Stimulated activated CD8-positive, alpha-beta memory T cell treated with anti-CD3 and anti-CD28 coated beads, Interleukin-7, amount 100 ng/mL, for 24 hours (primary cell): ENCODE measurements at places on chromosomes 11 and 22.
A peak's percentile ranks its signal among the peaks of the same experiment; 100 is the strongest.

DNA sequence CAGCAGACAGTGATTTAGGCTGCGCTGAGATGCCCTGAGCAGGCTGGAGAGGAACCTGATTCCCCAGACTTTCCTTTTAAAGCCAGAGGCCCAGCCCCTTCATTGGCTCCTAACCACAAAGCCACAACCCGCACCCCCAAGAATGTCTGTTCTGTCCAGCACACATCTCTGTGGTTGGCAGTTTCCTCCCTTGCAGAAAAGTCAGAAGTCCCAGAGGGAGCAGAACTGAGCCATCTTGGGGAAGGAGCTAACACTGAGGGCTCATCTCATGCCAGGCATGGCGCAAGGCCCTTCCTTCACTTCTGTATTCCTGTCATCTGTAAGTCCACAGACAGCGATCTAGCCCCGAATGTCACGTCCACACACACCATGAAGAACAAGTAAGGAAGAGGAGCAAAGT lies 97.1 kb upstream of the SYT13 start:
- no peak for DNase-seq

DNA sequence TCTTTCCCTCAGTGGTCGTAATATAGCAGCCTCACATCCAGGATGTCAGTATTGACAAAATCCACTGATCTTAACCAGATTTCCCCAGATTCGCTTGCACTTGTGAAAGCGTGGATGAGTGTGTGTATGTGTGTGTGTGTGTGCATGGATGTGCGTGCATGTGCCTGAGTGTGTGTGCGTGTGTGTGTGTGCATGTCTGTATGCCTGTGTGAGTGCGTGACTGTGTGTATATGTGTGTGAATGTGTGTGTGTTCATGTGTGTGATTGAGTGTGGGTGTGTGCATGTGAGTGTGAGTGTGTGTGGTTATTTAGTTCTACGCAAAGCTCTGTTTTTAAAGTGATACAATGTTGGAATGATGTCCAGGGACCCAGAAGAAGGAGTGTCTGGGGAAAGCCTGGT lies 723.2 kb downstream of the BRD1 start:
- no peak for DNase-seq

DNA sequence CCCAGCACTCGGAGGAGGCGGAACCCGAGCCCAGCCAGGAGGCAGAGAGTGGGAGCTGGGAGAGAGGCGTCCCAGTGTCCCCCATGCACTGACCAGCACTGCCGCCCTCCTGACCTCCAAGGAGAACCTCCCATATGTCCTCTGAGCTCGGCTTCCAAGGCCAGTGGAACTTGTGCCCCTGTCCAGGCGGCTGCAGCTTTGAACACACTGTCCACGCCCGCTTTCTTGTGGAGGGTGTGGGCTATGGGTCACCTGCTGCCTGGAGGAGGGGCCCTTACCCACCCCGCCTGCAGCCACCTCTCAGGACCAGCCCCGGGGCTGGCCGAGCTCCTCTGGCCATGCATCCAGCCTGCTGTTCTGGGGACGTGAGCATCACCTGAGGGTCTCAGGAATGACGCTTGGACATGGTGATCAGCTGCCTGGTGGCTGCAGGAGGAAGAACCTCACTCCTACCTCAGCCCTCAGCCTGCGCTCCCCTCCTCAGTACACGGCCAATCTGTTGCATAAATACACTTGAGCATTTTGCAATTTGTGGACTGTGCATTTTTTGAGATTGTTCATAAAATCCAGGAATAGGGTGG lies 22.2 kb upstream of the MUC5B start:
- DNase-seq = no peak

DNA sequence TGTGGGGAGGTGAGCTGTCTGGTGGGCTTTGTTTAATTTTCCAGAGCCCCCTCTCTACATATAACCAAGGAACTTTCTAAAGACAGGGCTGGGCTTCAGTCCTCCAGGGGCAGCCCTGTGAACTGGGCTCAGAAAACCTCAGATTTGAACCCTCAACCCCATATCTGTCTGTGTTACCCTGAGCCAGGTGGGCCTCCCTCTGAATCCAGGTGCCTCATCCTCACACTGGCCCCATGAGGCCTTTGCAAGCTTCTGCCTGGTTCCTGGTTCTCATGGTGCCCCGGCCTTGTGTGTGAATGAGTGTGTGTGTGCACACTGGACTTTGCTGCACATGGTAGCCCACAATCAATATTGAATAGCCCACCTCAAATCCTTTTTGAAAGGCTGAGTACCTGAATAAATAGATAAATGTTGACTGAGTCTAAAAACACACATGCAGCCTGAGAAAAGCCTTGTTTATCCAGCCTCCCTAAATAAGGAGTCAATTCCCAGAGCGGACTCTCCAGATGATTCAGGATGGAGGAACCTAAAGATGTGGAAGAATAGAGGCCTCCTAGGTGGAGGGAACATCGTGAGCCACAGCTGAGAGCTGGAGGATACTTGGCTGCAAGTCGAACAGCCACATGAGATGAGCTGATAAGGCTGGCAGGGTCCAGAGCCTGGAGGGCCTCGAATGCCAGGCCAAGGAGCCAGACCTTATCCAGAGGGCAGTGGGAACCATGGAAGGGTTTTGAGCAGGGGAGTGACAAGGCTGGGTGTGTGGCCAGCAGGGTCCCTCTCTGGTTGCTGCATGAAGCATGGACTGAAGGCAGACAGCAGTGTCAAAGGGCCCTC lies 28.1 kb upstream of the P2RY2 start:
- DNase-seq = no peak

GRCh38 chr22:19875061-19875530 lies 20.4 kb upstream of the GNB1L start:
- DNase-seq = no peak

- DNase-seq = peak; percentile 37
Observed at GRCh38 chr22:23178512-23179254, 1.6 kb upstream of the BCR start.

GRCh38 chr22:44783581-44783980 lies 31.2 kb downstream of the ARHGAP8 start:
- no peak for DNase-seq

GRCh38 chr11:134266841-134267251 lies 9.3 kb upstream of the GLB1L3 start:
- DNase-seq = no peak

- DNase-seq = no peak
Observed at GRCh38 chr11:63979426-63979825, 5.0 kb downstream of the COX8A start.

DNA sequence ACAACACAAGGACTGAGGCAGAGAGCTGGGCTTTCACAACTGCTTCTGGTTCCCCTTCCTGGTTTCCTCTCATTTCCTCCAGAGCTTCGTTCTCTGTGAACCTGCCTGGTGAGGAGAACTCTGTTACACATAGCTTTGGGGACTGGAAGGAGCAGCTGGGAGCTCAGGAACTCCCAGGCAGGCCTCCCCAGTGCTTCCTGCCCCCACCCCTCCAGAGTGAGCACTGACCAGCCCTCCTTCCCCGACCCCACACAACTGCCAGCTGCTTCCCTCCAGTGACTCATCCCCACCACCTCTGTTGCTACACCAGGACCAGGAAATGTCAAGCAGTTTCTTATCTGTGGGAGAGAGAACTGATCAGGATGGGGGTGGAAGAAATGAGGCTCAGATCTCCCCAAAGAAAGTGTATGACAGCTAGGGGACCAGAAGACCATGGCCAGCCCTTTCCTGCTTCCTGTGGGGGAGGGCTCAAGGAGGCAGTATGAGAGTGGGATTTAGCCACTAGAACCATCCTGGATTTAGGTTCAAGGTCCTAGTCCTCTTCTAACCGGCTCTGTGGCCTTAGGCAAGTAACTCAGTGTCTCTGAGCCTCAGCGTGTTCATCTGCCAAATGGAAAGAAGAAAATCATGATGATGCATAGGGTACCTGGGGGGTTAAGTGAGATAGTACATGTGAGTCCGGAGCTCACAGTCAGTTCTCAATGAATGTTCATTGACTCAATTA lies 4.5 kb upstream of the TP53I11 start:
- no peak for DNase-seq

DNA sequence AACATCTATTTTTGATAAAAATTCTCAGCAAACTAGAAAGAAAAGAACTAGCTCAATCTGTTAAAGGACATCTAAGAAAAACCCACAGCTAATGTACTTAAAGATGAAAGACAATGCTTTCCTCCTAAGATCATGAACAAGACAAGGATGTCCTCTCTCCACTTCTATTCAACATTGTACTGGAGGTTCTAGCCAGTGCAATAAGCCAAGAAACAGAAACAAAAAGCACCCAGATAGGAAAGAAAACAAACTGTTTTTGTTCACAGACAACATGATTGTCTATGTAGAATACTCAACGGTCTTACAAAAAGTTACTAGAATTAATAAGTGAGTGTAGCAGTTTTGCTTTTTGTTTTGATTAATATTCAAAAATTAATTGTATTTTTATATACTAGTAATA lies 7.8 kb downstream of the CD3D start:
- DNase-seq = no peak

GRCh38 chr11:36724742-36725385 lies 126.8 kb upstream of the RAG2 start:
- no peak for DNase-seq

DNA sequence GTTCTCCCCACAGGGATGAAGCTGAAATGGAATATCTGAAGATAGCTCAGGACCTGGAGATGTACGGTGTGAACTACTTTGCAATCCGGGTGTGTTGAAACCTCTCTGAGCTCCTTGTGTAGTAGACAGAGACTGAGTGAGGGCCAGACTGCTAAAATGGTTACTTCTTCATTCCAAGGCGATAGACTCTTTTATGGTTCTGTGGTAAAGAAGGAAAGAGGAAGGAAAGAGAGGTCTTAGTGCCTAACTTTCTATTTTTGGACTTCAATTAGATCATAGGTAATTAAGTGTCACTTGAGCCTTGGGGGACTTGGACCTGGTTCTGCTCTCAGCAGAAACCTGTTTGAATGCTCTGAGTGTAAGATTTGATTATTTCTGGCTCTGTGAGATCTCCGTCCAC lies 54.7 kb downstream of the NF2 start:
- DNase-seq = no peak

DNA sequence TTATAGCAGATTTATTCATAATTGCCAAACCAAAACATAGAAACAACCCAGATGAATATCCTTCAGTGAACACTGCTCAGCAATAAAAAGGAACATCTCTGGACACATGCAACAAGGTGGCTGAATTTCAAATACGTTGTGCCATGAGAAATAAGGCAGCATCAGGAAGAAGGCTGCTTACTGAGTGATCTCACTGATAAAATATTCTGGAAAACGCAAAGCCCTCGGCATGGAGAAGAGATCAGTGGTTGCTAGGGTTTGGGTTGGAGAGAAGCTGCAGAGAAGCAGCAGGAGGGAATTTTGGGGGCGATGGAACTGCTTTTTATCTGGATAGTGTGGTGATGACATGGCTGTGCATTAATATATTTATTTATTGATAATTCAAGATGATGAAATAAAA lies 11.0 kb upstream of the SHANK2 start:
- no peak for DNase-seq

- no peak for DNase-seq
Observed at GRCh38 chr22:45446216-45446615, 32.7 kb downstream of the RIBC2 start.

GRCh38 chr11:35617687-35618496 lies at the start of gene FJX1:
Gene FJX1 (plus strand): TSS chr11:35618460. CDS start chr11:35618637, 177 bp downstream.
- DNase-seq = no peak

GRCh38 chr22:40510631-40511364 lies 125.7 kb downstream of the MRTFA start:
- no peak for DNase-seq

- DNase-seq = no peak
Observed at GRCh38 chr22:43218786-43219185, 31.9 kb upstream of the TTLL12 start.

DNA sequence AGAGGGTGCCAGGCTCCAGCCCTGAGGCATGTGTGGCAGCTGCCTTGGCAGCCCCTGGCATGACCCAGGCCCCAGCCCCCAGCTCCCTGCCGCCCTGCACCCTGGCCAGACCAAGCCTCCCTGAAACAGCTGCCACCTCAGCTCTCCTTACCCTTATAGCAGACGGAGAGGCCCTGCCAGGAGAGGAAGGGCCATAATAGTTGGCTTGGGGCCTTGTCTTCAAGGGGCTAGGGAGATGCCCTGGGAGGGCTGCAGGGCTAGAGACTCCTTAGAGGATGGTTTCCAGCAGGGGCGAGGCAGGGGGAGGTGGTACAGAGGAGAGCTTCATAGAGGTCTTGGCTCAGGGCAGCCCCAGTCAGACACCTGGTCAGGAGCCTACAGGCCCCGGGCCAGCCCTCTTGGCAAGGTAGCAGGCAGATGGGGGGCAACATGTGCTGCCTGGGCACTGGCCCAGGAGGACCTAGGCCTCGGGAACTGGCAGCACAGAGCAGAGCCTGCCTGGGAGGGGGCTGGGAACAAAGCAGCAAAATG lies 13.0 kb downstream of the SMTN start:
- no peak for DNase-seq

DNA sequence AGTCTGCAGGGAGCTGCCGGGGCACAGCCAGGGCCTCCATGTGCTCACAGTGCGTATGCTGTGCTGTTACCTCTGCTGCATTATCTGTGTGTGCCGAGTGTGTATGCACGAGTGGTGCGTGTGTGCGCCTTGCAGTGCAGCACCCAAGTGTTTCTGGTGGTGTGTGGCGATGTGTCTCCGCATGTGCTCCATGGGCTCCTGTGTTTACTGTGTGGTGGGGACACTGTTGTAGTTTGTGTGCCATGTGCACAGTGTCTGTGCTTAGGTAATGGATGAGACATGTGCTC lies 31.4 kb downstream of the KCNC1 start:
- DNase-seq = no peak

GRCh38 chr22:49296561-49296960 lies 531.1 kb downstream of the BRD1 start:
- DNase-seq = no peak

DNA sequence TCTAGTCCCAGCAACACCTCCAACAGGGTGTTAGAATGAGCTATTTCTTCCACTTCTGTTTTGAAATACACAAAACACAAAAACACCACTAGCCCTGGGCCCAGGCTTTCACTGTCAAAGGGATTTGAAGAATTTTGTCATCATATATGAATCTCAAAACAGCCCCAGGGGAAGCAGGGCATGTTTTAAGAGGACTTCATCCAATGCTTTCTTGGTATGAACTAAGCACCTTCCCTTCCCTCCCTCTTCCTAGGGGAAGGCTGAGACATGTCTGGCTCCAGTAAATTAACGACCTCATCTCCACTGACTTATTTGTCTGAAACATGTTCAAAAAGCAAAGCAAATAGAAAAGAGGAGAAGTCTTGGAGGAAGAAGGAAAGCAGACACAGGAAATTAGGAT lies 75.7 kb upstream of the INCENP start:
- DNase-seq = no peak

- no peak for DNase-seq
Observed at GRCh38 chr22:20882855-20883254, 24.0 kb downstream of the SNAP29 start.

DNA sequence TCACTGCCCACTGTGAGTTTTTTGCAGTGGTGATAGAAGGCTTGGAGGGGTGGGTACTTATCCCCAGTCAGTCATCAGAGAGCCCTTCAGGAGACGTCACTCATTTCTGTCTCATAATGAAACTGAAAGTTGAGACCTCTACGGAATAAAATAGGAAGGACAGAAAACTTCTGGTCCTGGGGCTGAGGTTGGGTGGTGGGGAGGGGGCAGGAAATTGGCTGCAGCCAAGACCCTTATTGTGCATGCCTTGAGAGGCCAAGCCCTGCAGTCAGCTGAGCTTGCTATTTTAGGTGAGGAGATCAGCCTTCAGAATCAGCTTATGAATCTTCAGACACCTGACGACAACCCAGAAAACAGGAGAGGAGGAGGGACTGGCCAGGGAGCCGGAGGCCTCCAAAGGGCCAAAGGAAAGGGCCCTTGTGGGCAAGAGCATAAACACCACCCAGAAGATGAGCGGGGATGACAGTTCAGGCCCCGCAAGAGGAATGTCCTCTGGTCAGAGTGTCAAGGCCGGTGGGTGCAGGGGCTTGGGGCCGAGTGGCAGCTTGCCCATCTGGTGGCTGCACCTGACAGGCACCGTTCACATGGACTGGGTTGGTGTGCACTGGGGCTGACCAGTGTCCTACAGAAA lies 17.9 kb upstream of the ADA2 start:
- DNase-seq = no peak
